Naive B cell (primary cell): ENCODE measurements at places on chromosomes 2 and 18.
A peak's percentile ranks its signal among the peaks of the same experiment; 100 is the strongest.

GRCh38 chr2:241399941-241400922, 44.1 kb downstream of the FARP2 start:
- peak overlapping the region; percentile 10 for H3K27ac ChIP-seq
- H3K27me3 ChIP-seq, result no peaks in the 10 kb centered on the region
- peaks cover 12% of the 10 kb centered on the region for H3K36me3 ChIP-seq
- no peak for DNase-seq
- H3K4me3 ChIP-seq, result no peak overlapping the region

DNA sequence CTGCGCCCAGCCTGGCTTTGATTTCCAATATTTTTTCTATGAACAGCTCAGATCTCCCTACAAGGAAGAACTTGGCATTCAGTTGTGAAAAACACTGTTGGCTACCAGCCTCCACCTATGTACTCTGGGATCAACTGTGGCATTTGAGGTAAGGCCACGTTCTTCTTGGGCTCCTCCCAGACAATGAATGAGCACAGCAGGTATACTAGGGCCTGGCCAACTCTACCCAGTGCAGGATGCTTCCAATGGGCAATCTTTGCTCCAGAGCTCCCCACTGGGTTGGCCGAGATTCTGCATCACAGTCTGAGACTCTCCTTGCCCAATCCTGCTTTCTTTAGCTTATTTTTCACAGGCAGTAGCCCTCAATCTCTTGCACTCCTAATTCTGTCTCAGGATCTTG, 75.9 kb downstream of the TMEM131 start:
- no peak overlapping the region for H3K4me3 ChIP-seq
- peaks cover 11% of the 10 kb centered on the region for H3K36me3 ChIP-seq
- peaks cover 58% of the 10 kb centered on the region for H3K4me1 ChIP-seq
- H3K27me3 ChIP-seq, result no peaks in the 10 kb centered on the region
- no peak for DNase-seq
- H3K27ac ChIP-seq, result no peak overlapping the region

GRCh38 chr2:237901932-237902850, 42.8 kb downstream of the RAMP1 start:
- H3K4me3 ChIP-seq, result no peak overlapping the region
- peaks cover 46% of the 10 kb centered on the region for H3K4me1 ChIP-seq
- no peak overlapping the region for H3K27ac ChIP-seq
- H3K27me3 ChIP-seq, result peaks cover 10% of the 10 kb centered on the region
- H3K36me3 ChIP-seq, result peaks cover 3% of the 10 kb centered on the region
- DNase-seq, result peak; percentile 63

GRCh38 chr2:209431701-209432100, 7.9 kb downstream of the MAP2 start:
- H3K36me3 ChIP-seq, result no peaks in the 10 kb centered on the region
- no peak overlapping the region for H3K4me3 ChIP-seq
- no peak overlapping the region for H3K27ac ChIP-seq

- no peak overlapping the region for H3K27ac ChIP-seq
- H3K36me3 ChIP-seq, result no peaks in the 10 kb centered on the region
- no peak overlapping the region for H3K4me3 ChIP-seq
- H3K4me1 ChIP-seq, result no peaks in the 10 kb centered on the region
- peaks cover 22% of the 10 kb centered on the region for H3K27me3 ChIP-seq
Measured at GRCh38 chr2:179613299-179613651, 248.1 kb downstream of the ZNF385B start.

GRCh38 chr2:11786592-11786991, 40.2 kb downstream of the LPIN1 start:
- H3K36me3 ChIP-seq, result peaks cover 23% of the 10 kb centered on the region
- peaks cover 3% of the 10 kb centered on the region for H3K4me1 ChIP-seq
- no peak overlapping the region for H3K4me3 ChIP-seq
- no peak overlapping the region for H3K27ac ChIP-seq

DNA sequence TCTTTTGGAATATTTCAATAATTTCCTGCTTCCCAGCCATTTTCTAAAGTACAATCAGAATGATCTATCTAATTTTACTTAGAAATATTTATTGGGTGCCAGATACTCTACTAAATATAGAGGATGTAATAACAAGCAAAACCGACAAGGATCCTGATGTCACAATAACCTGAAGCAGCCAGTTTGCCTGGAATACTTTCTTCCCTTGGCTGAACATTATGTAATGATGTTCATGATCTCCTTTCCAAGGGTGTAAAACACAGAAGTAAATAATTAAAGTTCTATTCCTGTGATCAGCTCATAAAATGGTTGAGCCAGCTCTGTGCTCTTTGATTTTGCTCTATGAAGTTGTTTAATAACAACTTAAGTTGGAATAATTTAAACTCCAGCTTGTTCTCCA, 2.6 kb upstream of the MRPL19 start:
- H3K27ac ChIP-seq, result no peak overlapping the region
- peak overlapping the region; percentile 44 for H3K4me3 ChIP-seq
- H3K27me3 ChIP-seq, result peaks cover 6% of the 10 kb centered on the region
- H3K36me3 ChIP-seq, result no peaks in the 10 kb centered on the region
- no peak for DNase-seq
- H3K4me1 ChIP-seq, result peaks cover 25% of the 10 kb centered on the region

DNA sequence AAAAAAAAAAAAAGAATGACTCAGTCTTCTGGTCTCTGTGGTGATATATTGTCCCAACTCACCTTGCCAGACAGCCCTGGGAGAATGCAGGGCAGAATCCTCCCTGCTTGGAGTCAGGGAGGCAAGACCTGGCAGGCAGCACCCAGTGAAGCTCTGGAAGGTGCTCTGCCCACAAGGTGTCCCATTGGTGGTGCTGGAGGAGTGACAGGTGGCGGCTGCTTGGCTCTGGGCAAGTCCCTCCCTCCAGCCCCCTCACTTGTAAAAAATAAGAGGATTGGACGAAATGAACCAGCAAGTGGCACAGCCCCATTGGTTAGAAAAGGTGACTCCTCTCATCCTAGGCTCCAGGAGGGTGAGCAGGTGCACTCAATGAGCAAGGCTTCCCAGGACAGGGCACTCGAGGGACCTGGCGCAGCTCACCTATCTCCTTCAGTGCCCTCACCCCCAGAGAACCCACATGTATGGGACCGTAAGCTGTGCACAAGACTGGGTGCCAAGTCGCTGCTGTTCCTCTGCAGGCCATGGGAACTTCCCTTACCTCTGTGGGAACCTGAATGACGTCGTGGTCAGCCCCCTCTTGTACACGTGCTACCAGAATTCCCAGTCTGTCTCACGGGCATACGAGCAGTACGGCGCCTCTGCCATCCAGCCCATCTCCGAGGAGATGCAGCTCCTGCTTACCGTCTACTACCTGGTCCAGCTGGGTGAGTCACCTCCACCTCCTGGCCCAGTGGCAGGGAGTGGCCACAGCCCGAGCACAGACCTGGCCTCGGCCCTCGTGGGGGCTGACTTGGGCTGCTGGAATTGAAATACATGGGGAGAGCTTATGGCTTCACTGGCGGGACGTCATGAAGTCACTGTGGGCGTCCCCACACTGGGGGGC, 54.6 kb downstream of the GREB1 start:
- H3K27ac ChIP-seq, result no peak overlapping the region
- no peaks in the 10 kb centered on the region for H3K4me1 ChIP-seq
- no peak for DNase-seq
- no peak overlapping the region for H3K4me3 ChIP-seq
- H3K27me3 ChIP-seq, result peaks cover 11% of the 10 kb centered on the region
- H3K36me3 ChIP-seq, result no peaks in the 10 kb centered on the region

GRCh38 chr2:7840651-7841380, 841.0 kb upstream of the ID2 start:
- H3K27ac ChIP-seq, result no peak overlapping the region
- H3K4me3 ChIP-seq, result no peak overlapping the region
- H3K4me1 ChIP-seq, result peaks cover 7% of the 10 kb centered on the region

DNA sequence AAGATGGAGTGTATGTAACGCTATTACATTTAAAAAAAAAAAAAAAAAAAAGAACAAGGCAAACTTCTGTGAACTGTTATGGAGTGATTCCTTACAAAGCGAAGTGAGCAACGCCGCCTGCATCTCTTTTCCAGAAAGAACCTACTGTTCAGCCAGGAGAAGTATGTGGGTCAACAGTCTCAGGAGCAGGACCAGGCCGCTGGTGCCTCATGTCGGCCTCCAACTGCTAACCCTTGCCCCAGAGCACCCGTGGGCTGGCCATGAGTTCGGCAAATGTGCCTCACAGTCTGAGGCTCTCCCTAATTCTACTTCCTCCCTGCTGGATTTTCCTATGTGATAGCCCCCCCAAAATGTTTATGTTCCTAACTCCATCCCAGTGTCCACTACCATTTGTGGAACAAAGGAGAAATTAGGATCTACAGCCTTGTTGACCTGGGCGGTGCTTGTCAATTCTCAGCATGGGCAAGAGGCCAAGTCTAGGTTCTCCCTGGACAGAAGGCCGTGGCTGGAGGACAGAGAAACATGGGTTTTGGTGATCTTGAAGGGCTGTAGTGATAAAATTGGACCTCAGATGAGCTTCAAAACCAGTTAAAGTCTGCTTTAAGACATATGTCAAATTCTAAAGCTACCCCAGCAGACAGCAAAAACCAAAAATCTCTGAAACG, 15.9 kb downstream of the FAM168B start:
- no peak overlapping the region for H3K27ac ChIP-seq
- peaks cover 27% of the 10 kb centered on the region for H3K36me3 ChIP-seq
- H3K27me3 ChIP-seq, result no peaks in the 10 kb centered on the region
- no peak overlapping the region for H3K4me3 ChIP-seq

GRCh38 chr2:195572895-195573683, 83.9 kb upstream of the SLC39A10 start:
- H3K36me3 ChIP-seq, result no peaks in the 10 kb centered on the region
- peaks cover 44% of the 10 kb centered on the region for H3K4me1 ChIP-seq
- peak overlapping the region; percentile 50 for H3K27ac ChIP-seq
- no peak overlapping the region for H3K4me3 ChIP-seq
- no peak for DNase-seq

DNA sequence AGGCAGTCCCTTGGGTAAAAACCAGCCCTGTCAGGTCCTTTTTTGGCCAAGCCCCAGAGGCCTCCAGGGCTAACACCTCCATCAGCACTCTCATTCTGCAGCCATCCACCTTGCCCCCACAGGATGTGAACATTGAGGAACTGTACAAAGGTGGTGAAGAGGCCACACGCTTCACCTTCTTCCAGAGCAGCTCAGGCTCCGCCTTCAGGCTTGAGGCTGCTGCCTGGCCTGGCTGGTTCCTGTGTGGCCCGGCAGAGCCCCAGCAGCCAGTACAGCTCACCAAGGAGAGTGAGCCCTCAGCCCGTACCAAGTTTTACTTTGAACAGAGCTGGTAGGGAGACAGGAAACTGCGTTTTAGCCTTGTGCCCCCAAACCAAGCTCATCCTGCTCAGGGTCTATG, 7.3 kb downstream of the IL1F10 start:
- H3K4me1 ChIP-seq, result no peaks in the 10 kb centered on the region
- H3K36me3 ChIP-seq, result no peaks in the 10 kb centered on the region
- H3K27ac ChIP-seq, result no peak overlapping the region
- H3K27me3 ChIP-seq, result peaks cover 19% of the 10 kb centered on the region
- no peak overlapping the region for H3K4me3 ChIP-seq

GRCh38 chr2:180679693-180680092, 300.7 kb upstream of the UBE2E3 start:
- no peak overlapping the region for H3K4me3 ChIP-seq
- no peaks in the 10 kb centered on the region for H3K36me3 ChIP-seq
- no peaks in the 10 kb centered on the region for H3K4me1 ChIP-seq
- no peak for DNase-seq
- H3K27ac ChIP-seq, result no peak overlapping the region
- peaks cover 8% of the 10 kb centered on the region for H3K27me3 ChIP-seq

GRCh38 chr2:197914778-197915177, 110.4 kb downstream of the PLCL1 start:
- DNase-seq, result no peak
- no peak overlapping the region for H3K4me3 ChIP-seq
- no peaks in the 10 kb centered on the region for H3K4me1 ChIP-seq
- no peak overlapping the region for H3K27ac ChIP-seq
- no peaks in the 10 kb centered on the region for H3K36me3 ChIP-seq

- peak overlapping the region; percentile 74 for H3K27ac ChIP-seq
- H3K4me3 ChIP-seq, result peak overlapping the region; percentile 7
- H3K27me3 ChIP-seq, result no peaks in the 10 kb centered on the region
- peaks cover 74% of the 10 kb centered on the region for H3K4me1 ChIP-seq
- DNase-seq, result peak; percentile 62
Measured at GRCh38 chr2:230866756-230867523, 2.2 kb downstream of the ITM2C start.

- no peaks in the 10 kb centered on the region for H3K4me1 ChIP-seq
- no peak overlapping the region for H3K27ac ChIP-seq
- no peaks in the 10 kb centered on the region for H3K36me3 ChIP-seq
- no peaks in the 10 kb centered on the region for H3K27me3 ChIP-seq
- no peak overlapping the region for H3K4me3 ChIP-seq
Measured at GRCh38 chr2:34747643-34748042, 1148.5 kb upstream of the FAM98A start.

DNA sequence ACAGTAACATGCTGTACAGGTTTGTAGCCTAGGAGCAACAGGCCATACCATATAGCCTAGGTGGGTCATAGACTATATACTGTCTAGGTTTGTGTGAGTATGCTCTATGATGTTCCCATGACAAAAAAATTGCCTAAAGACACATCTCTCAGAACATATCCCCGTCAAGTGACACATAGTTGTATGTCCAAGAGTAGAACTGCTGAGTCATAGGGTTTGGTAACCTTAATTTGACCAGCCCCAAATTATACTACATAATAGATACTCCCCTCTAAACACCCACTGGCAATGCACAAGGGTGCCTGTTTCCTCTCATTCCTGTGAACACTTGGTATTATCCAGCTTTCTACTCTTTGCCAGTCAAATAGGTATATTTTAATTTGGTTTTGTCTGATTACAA, 161.6 kb downstream of the LCLAT1 start:
- no peak overlapping the region for H3K4me3 ChIP-seq
- no peak for DNase-seq
- H3K4me1 ChIP-seq, result peaks cover 31% of the 10 kb centered on the region
- H3K36me3 ChIP-seq, result no peaks in the 10 kb centered on the region
- H3K27me3 ChIP-seq, result no peaks in the 10 kb centered on the region

DNA sequence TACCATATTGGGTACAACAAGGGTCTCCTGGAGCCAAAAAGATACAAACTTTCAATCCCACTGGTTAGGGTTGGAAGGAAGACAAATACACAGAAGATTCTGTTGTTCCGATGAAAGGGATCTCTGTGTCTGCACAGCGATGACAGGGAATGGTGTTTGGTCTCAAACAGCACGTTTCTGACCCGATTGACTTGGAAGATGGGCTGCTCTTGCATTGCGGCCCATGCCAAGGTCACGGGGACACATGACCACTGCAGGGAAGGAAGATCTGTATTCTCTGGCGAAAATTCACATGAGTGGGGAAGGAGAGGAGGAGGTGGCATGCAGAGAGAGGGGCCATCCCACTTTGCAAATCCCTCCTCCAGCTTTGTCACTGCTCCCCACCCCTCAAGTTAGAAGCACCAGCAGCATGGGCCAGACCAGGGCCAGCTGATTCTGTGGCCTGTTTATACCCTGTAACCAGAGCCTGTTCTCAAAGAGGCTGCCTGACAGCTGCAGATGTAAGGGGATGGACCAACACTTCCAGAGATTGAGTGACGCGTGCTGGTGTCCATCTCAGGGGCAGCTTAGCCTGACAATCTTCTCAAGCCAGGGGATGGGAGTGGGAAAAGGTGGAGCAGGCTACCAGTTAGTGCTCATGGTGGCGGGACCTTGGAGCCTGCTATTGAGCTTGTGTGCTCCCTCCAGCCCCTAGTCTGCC, 57.2 kb downstream of the TNP1 start:
- no peak overlapping the region for H3K27ac ChIP-seq
- H3K4me3 ChIP-seq, result no peak overlapping the region
- DNase-seq, result no peak

GRCh38 chr18:71116535-71116934, 827.7 kb downstream of the SOCS6 start:
- H3K36me3 ChIP-seq, result no peaks in the 10 kb centered on the region
- H3K27me3 ChIP-seq, result no peaks in the 10 kb centered on the region
- no peak overlapping the region for H3K27ac ChIP-seq
- DNase-seq, result no peak
- H3K4me1 ChIP-seq, result no peaks in the 10 kb centered on the region

- peaks cover 8% of the 10 kb centered on the region for H3K27me3 ChIP-seq
- H3K4me1 ChIP-seq, result peaks cover 2% of the 10 kb centered on the region
- DNase-seq, result no peak
- no peak overlapping the region for H3K27ac ChIP-seq
Measured at GRCh38 chr2:225400060-225400511, 576 bp downstream of the NYAP2 start.
